CD14-positive monocyte (primary cell): ENCODE measurements at places on chromosomes 13 and 19.

GRCh38 chr19:42038666-42039065 lies 31.3 kb downstream of the GRIK5 start:
- no peak for DNase-seq

DNA sequence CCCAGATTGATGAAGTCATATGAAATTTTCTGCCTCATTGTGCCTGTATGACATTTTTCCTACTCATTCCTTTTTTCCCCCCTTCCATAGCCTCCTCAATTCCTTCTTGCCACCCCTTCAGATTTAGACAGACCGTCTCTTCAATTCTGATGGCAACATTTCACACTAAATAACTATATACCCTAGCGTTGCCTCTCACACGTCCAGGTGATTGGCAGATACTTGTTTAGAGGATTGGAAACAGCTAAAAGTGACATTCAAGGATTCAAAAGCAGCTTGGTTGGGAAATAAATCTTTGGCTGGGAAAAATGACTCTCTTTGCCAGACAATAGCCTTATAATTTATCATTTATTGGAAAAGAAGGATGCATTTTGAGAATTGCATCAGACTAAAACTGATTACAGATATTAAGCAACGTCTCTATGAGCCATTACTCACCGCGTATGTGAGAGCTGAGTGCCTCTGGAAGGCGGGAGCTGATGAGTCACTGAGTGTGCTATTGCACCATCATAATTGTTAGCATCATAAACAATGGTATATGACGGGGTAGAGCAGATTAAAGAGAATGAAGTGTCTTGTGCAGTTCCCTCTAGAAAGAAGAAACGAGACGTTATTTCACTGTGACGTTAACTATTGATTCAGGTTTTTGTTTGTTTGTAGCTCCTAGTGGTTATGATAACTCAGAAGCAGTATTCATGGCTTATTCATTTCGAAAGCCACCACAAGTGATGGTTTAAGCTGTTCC lies 61.1 kb upstream of the FAM216B start:
- peak; percentile 92 for DNase-seq

DNA sequence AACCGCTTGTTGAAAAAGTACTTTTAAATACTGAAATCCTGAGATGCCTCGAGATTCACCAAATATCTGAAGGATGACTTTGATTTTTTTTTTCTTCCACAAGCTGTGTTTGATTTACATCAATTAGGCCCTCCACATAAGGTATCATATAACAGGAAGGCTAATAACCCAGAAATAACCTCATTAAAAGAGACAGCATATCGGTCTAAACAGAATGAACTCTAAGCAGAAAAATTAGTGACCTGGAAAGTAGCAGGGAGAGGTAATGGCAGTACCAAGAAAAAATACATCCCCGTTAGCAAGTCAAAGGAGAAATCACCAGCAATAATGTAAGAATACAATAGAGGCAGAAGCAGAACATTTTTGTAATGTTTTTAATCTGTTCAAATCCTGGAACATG lies 452.4 kb upstream of the TSHZ3 start:
- DNase-seq: no peak

- DNase-seq: no peak
Measured at GRCh38 chr19:12723641-12724426, at the start of gene TNPO2. Gene TNPO2 (minus strand): TSS chr19:12723932. CDS start chr19:12720977, 2,955 bp downstream.

DNA sequence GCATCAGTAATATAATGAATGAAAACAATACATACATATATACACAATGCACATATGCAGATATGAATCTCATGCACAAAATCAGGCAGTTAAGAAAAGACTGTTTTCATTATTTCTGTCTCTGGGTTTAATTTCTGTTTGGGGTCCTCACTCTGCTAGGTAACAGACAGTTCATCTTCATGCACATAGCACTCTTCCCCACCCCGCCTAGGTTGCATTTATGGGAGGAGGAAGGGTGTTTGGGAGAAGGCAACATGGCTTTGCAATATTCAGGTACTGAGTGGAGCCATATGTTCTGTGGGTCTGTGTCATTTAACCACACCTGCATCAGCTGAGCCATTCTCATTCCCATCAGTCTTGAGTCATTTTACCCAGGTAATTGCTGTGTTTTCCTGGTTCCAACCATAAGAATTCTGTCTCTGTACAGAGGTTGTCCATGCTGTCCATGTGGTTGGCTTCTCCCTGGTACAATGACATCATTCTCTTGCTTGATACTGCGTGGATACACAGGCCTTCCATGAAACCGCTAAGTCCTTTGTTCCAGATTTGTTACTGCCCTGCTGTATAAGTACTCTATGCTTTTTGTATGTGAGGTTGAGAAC lies 45.3 kb downstream of the RFC3 start:
- DNase-seq: no peak

GRCh38 chr19:49904136-49904535 lies 7.4 kb upstream of the IL4I1 start:
- DNase-seq: peak; percentile 25

DNA sequence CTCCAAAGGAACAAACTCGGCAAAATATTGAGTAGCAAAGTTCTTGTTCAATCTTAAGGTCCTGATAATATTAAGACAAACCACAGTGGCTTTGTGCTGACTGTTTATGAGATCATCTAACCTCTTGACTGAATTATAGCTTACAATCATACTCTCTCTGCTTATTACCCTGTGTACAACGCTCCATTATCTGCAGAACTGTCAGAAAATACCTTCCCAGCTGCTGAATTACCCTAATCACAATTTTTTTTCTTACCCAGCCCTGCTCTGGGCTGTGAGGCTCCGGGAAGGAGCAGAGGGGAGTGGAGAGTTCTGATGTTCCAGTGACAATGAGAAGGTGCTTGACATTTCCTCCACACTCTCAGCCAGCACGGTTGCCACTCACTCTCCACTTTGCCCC lies 64.8 kb downstream of the DCT start:
- DNase-seq: no peak

- no peak for DNase-seq
Measured at GRCh38 chr13:100483139-100483538, 105.5 kb downstream of the GGACT start.
